ENCODE measurements at places on chromosomes 11 and 22.

DNA sequence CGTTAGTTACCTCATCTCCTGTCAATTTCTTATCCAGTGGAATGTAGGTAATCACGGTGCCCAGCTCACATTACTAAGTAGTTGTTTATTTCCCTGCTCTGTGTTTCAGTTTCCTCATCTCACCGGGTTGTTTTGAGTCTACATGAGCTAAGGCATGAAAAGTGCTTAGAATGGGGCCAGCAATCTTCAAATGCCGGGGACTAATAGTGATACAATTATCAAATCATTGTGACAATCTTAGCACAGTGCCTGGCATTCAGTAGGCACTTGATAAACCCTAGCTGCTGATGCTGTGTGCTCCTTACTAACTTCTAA lies 53.3 kb upstream of the CD5 start:
- DNase-seq, result no peak

DNA sequence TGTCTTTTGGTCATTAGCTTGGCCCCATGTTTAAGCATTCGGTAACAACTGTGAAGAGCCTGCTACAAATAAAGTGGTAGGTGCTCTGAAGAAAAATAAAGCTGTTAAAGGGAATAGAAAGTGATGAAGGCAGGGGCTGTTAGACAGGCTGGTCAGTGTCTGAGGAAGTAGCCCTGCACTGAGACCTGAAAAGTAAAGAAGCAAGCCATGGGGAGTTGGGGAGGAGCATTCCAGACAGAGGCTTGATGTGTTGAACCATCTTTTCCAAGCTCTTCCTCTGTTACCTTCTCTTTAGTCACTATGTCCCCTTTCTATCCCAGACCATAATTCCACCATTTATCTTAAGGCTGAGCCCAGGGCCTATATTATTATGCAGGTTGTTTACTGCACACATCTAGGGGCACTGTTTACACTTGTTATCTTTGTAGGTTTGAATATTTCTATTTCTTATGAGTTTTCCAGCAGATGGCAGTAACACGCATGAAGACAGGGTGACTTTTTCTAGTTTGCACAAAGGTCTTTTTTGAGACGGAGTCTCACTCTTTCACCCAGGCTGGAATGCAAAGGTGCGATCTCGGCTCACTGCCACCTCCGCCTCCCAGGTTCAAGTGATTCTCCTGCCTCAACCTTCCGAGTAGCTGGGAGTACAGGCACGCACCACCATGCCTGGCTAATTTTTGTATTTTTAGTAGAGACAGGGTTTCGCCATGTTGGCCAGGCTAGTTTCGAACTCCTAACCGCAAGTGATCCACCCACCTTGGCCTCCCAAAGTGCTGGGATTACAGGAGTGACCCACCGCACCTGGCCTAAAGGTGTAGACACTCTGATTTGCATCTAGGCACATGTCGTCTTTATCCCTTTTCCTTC lies 23.0 kb downstream of the ZFTA start:
- DNase-seq, result no peak

GRCh38 chr22:40329466-40329865 lies 16.8 kb upstream of the ADSL start:
- no peak for DNase-seq

DNA sequence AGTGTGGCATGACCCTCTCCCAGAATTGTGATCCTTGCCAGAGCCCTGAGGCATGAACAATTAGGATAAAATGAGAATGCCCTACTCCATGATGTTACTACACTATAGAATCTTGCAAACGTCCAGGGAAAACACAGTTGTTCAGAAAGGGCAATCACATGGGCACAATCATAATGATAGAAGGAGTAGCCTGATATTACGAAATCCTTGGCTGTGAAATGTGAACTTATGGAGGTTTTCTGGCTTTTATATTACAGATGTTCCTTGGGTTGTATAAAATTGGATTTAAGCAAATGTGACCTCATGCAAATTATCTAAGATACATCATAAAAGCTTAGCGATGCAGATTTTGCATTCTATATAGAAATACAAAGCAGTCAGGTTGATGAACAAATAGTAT lies 29.4 kb upstream of the TPH1 start:
- no peak for DNase-seq

- no peak for DNase-seq
These were observed 4.6 kb downstream of the FRMD8 start for GRCh38 chr11:65390996-65391395.
